RPMI7951 (cell line): ENCODE measurements at places on chromosomes 16 and 17. TPM values are rescaled to one million over a fixed set of nuclear protein-coding genes. Genes with fewer than 3 reads are reported as not detected.
A peak's percentile ranks its signal among the peaks of the same experiment; 100 is the strongest.

KRT20 gene
- total RNA-seq, result not detected in 2 replicates

DNA sequence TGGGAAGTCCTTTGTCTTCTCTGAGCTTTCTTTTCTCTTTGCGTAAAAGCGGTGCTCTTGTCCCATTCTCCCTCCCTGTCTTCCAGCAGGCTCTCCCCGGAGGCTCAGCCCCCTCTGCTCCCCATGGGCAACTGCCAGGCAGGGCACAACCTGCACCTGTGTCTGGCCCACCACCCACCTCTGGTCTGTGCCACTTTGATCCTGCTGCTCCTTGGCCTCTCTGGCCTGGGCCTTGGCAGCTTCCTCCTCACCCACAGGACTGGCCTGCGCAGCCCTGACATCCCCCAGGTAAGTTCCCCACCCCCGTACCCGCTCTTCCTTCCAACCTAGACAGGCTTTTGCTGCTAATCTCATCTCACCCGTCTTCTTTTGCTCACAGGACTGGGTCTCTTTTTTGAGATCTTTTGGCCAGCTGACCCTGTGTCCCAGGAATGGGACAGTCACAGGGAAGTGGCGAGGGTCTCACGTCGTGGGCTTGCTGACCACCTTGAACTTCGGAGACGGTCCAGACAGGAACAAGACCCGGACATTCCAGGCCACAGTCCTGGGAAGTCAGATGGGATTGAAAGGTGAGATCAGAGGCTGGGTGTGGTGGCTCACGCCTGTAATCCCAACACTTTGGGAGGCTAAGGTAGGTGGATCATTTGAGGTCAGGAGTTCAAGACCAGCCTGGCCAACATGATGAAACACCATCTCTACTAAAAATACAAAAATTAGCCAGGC, 1.3 kb downstream of the TMEM219 start:
- no peak for DNase-seq

TAC4 gene
- not detected in 2 replicates for total RNA-seq

GRCh38 chr16:20175358-20175757, 101.7 kb upstream of the GPR139 start:
- no peak for DNase-seq

GRCh38 chr17:45584092-45585036, 93.8 kb upstream of the PLEKHM1 start:
- DNase-seq, result peak; percentile 62

DNA sequence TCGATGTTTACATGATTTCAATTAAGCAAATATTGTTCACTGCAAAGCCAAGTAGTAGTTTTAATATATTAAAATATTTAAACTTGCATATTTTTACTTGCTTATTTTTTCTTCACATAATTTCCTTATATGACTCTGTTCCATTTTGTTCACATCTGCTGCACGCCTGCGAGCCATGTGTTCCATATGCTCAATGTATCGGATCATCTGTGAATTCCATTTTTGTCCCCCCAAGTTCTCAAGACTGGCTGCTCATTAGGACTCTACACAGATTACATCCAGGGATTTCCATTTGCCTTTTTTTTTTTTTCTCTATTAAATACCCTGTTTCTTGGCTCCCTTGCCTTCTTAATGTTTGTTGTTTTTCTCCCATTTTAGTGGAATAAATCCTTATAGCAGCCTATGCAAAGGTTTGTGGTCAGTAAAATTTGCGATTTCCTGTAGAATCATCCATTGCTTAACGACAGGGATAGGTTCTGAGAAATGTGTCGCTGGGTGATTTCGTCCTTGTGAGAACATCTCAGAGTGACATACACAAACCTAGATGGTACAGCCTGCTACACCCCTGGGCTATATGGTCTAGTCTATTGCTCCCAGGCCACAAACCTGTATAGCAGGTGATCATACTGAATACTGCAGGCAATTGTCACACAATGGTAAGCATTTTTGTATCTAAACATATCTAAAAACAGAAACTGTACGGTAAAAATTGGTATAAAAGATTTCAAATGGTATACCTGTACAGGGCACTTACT, 30.2 kb upstream of the TEKT3 start:
- no peak for DNase-seq

DNA sequence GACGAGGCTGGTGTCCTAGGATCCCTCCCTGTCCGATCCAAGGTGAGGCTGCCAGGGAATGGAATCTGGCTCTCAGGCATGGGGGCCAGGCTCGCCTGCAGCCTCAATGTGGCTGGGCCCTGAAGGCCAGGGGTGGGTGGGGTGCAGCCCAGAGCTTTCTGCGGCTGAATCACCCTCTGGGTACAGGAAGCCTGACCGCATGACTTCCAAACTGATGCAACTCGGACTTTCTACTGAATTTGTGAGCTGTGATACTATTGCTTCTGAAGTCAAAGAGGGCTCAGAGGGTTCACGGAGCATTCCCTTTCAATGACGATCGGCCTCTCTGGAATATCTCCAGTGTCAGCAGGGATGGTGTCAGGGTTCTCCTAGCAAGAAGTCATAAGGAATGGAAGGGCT, 123.7 kb downstream of the METRNL start:
- peak; percentile 95 for DNase-seq

DNA sequence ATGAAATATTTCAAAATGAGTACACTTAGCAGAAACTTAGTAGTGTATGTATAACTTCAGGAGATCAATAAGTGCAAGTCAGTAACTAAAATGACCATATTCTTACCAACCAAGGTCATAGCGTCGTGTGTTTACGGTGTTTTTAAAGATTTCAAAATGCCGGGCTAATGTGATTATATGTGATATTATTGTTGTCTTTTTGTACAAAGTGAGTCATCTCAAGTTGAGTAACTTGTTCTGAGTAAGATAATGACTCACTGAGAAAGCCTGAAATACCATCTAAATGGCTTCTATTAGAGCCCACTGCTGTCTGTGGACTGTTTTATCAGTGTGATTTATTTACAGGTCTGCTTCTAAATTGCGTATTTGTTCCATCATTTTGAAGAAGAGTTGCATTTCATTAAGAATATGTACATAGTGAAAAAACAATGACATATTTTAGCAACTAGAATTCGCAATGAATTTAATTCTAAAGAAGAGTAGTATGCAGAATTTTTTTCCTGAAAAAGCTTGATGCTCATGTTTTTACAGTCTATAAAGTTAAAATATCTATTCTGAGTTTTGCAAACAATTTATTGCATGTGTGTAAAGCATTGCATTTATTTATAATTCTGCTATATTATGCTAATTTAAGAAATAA, 12.7 kb downstream of the KRT12 start:
- peak; percentile 82 for DNase-seq

DNA sequence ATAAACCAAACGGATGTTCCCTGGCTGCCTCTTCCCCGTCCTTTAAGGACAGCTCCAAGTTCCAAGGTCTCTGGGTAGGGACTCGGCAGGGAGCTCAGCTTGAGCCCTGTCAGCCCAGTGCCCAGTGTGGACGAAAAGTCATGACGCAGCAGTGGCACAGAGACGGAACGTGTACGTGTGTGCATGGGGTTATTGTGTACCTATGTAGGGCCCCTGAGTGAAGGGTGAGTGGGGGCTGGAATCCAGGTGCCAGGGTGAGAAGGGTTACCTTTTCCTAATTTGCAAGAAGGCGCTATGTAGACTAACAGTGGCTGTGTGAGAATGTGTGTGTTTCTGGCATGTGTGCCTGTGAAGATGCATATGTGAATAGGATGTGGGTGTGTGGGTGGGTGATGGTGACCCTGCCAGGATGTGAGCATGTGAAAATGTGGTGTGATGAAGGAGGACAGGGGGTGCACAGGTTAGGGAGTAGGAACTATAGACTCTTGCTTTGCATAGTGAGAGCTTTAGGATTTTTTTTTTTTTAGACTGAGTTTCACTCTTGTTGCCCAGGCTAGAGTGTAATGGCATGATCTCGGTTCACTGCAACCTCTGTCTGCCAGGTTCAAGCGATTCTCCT, 6.0 kb downstream of the SCN4A start:
- no peak for DNase-seq

DNA sequence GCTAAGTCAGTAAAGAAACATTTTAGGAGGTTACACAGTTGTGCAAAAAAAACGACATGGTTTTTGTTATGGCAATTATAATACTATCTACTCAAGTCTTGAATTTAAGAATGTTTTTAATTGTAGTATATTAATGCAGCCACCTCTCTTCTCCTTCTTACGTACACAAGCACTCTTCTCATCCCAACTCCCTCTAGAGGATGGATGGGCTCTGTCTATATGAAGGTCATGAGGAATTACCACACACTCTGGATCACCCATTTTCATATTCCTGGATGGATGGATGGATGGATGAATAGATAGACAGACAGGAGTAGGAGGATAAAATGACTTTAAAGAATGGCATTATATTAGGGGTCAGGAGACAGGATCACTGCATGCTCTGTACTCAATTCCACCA, 120.0 kb downstream of the PHKB start:
- DNase-seq, result peak; percentile 9
